ENCODE measurements at places on chromosomes 3 and 15. TPM values are rescaled to one million over a fixed set of nuclear protein-coding genes. Genes with fewer than 3 reads are reported as not detected.

MTFMT gene
- polyA plus RNA-seq, result 9.6 TPM

DNA sequence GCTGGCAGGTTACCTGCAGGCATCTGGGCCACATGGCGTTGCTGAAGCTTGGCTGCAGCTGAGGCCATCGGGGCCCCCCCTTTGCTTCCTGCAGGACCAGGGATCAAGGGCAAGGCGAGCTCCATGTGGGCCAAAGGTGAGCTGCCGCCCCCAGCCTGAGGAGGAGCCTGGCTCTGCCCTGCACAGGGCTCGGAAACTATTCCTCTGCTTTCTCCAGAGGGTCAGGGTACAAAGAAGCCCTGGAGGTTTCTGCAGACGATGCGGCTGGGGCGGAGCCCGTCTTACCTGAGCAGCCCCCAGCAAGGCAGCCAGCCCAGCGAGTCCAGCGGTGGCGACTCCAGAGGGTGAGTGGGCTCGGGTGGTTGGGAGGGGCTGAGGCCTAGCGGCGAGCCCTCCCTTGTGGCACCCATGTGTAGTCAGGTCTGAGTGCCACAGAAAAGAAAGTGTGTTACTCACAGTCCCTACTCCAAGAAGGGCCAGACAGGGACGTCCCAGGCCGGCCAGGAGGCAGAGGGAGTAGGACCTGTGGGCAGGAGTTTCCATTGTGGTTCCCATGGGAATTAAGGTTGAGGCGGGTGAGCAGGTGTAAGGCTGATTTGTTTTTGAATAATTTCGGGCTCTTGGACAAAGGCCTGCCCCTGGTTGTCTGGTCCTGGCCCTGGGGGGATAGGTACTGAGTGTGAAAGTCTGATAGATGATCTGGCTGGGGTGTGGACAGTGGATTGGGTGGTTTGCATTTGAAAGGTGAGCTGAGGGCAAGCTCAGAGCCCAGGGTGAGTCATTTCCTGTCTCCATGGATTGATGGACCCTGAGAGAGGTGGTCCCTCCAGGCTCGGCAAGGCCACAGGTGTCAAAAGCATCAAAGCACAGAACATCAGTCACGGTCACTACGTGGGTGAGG is 25.4 kb downstream of the CFAP100 start:
- DNase-seq, result no peak

- DNase-seq, result no peak
These were observed 13.8 kb downstream of the MYZAP start for GRCh38 chr15:57605491-57605890.

GNAT1 gene
- not detected for polyA plus RNA-seq

GRCh38 chr15:97156739-97157265 is 803.7 kb upstream of the ARRDC4 start:
- DNase-seq, result no peak

- DNase-seq, result no peak
These were observed 341.9 kb upstream of the RORA start for GRCh38 chr15:61571026-61571425.

CD86 gene
- polyA plus RNA-seq, result not detected

GRCh38 chr3:105253225-105253624 is 113.5 kb upstream of the ALCAM start:
- DNase-seq, result no peak

DNA sequence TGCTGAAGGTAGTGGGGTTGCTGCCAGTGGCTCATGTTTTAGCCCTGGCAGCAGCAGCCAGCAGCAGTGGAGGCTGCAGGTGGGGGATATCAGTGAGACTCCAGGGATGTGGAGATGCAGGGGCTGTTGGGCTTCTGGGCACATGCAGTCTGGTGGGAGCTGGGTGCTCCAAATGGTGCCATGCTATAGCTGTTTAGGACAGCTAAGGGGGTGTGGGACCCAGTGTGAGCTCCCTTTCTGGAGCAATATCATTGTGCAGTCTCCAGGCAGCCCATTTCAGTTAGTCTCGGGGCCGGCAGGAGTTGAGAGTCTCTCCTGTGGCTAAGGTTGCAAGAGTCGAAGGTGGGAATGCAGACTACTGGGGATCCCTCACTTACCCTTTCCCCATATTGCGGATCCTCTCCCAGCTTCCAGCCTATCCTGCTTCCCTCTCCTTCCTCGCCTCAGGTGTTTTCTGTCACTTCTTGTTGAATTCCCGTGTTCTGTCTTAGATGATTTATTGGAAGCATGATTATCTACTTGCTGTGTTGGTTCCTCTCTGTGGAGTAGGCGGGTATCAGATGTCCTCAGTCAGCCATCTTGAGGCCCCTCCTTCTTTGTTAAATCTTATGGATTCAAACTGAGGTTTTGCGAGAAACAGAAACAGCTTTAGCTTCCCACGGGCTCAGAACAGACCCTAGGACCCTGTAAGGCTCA is 112.0 kb downstream of the FAM43A start:
- no peak for DNase-seq

DNA sequence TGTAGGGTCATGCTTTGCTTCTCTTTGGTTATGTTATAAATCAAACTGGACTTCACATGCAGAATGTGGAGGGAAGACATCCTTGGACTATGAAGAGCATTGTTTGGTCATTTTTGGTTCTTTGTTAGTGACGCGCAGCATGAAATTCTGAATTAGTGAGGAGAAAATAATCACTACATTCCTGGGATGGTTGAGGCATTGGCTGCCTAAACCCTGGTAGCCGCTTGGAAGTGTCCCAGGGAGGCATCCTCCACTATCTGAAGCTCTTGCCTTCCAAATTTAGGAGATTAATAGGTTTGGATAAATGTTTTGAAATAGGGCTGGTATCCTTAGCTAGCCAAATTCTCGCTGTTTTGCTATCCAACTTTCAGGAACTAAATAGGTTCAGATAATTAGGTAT is 96.2 kb downstream of the CLSTN2 start:
- no peak for DNase-seq

- DNase-seq, result no peak
These were observed 267.8 kb upstream of the FRG2C start for GRCh38 chr3:75396316-75396802.

DNA sequence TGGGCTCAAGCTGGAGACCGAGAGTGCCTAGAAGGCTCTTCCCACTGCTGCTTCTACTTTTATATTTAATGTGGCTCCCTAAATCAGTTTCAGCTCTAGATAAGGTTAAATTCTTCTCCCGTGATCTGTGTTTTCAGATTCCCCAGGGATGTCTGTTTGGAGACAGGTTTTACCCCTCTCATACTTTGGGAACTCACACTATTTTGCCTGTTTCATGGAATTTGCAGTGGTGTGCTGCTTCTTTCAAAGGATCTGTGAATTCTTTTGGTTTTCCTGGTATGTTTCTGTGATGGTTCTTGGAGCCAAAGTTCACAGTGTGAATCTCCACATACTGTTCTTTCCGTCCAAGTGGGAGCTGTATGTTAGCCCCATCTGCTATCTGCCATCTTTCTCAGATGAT is 238.3 kb upstream of the SLITRK3 start:
- no peak for DNase-seq

DNA sequence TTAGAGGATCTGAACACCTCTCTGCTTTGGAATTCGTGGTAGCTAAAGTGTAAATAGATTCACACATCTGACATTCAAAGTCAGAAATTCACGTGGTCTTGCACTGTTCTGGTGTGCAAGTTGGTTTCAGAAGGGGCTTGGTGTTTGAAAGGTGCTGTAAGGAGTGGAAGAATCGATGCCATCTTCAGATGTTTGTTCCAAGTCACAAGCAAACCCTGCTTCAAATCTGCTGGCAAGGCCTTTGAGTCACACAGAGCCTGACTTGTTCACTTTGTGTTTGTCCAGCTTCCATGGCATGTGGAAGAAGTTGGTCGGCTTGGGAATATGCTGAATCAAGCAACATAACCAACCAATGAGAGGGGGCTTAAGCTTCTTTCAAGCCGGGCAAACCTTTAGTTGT is 44.3 kb downstream of the SH3GL3 start:
- no peak for DNase-seq

DUOX1 gene
- not detected for polyA plus RNA-seq

RETNLB gene
- polyA plus RNA-seq, result not detected

GRCh38 chr3:190323246-190323626 is 990 bp upstream of the CLDN1 start:
- DNase-seq, result no peak

- DNase-seq, result no peak
These were observed 220.0 kb downstream of the FAM43A start for GRCh38 chr3:194905696-194906095.

GRCh38 chr15:30962079-30962478 is 29.3 kb downstream of the MTMR10 start:
- no peak for DNase-seq

DNA sequence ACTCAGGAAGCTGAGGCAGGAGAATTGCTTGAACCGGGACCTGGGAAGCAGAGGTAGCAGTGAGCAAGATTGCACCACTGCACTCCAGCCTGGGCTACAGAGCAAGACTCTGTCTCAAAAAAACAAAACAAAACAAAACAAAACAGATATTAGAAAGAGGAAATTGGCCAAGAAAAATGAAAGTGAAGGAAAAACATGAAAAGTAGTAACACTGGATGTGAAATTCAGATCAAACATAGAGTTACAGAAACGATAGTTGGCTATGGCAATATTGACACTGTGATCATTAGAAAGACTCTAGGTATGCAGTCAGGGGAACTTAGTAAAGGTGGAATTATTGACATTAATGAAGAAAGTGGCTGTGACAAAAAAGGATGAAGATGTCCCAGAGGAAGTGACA is 13.2 kb upstream of the TIPARP start:
- DNase-seq, result no peak

- no peak for DNase-seq
These were observed 52.2 kb downstream of the IMPG2 start for GRCh38 chr3:101268141-101268540.

Data from BJ (cell line).